ENCODE measurements at places on chromosomes 1 and 21. TPM values are rescaled to one million over a fixed set of nuclear protein-coding genes. Genes with fewer than 3 reads are reported as not detected.

MTMR11 gene
- 2.5 TPM for polyA plus RNA-seq

DCST1 gene
- not detected for polyA plus RNA-seq

LCE1C gene
- polyA plus RNA-seq = not detected

ITGB2 gene
- 11.3 TPM for polyA plus RNA-seq

PER3 gene
- polyA plus RNA-seq = 38.0 TPM

CYP4A22 gene
- not detected for polyA plus RNA-seq

BTBD8 gene
- polyA plus RNA-seq = 2.6 TPM

TNFRSF4 gene
- polyA plus RNA-seq = 1.2 TPM
